NCI-H526 treated with DMSO at 0.1 percent for 48 hours (cell line): ENCODE measurements at places on chromosomes 12 and 14.

DNA sequence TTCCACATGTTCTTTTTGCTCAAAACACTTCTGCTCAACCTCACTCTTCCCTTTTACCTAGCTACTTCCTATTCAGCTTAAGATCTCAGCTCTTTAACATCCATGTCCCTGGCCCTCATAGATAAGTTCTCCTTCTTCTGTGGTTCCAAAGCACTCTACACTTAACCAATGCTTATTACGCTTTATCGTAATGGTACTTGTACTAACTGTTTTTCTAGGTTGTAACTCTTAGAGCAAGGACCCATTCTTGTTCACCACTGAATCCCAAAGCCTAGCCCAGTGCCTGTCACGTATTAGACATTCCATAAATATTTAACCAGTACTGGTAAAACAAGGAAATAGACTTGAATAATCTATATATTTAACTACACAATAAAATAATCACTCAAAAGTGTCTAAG lies 5.3 kb downstream of the SLC41A2 start:
- DNase-seq = no peak

DNA sequence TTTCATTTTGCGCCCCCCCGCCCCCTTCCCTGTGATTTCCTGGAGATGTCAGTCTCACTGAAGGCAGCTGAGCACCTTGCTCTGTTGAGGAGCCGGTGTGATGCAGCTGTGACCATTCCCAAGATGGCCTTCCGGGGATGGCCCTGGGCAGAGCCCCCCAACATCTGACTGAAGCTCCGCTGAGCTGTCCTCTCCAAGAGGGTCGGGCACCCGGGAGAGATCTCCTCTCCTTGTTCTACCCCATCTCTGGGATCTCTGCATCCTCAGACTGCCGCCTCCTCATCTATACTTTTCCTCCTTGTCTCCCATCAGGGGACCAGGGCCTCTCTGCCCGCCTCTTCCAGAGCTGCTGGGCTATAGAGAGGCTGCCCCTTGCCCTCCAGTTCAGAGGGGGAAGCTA lies 965 bp upstream of the SMOC1 start:
- no peak for DNase-seq

- DNase-seq = no peak
These were observed 35.3 kb upstream of the PPP1R13B start for GRCh38 chr14:103882503-103883262.

DNA sequence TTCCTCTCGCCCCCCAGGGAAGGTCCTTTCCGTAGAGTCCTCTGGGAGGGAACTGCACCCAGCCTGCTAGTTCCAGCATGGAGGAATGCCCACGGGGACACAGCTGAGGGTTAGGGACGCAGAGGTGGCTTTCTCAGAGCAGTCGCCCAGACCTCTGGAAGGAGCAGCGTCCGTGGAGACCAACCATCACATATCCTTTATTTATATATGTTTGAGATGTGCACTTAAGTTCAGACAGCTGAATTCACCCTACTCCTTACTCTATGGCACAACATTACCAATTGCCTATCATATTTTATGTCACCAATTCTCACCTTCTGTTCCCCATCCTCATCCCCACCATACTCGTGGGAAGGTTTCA lies 305.6 kb upstream of the DIO3 start:
- no peak for DNase-seq

DNA sequence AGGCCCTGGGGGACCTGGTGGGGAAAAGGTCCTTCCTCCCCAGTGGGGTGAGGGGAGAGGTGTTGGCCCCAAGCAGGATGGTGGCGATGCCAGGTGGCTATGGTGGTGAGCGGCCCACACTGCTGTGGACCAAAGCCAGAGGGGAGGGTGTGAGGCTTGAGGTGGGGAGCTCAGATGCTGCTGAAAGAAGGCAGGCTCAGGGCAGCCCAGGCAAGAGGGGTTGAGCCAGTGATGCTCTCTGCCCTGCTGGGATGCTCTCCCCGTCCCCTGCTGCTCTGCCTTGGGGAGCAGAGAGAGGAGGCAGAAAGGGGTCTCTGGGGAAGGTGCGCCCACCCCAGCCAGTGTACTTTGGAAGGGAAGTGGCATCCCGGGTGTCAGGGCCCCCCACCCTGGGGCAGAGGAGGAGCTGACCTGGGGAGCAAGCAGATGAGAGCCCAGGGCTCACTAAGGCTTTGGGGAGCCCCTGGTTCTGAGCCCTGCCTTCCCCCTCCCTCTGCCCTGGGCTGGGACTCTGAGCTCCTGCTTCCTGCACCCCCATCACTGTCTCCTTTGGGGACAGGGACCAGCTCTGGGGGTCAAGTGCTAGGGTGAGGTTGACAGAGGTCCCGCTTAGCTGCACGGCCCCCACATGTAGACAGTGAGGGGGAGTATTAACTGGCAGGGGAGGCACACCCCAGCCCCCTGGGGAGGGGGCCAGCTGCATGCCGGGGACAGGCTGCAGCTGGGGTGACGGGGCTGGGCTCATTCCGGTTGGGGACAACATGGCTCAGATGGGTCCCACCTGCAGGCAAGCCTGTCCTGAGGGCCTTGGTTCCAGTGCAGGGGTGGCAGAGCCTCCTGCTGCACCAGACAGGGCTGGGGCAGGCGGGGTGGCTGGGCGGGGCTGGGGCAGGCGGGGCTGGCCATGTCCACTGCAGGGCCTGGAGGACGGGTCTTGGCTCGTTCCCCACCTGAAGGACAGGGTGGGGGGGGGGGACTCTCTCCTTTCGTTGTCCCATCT lies 124.4 kb downstream of the KIF26A start:
- no peak for DNase-seq

GRCh38 chr12:128976120-128976738 lies 123.0 kb downstream of the GLT1D1 start:
- DNase-seq = no peak

GRCh38 chr12:30748147-30748546 lies 6.6 kb downstream of the CAPRIN2 start:
- no peak for DNase-seq

DNA sequence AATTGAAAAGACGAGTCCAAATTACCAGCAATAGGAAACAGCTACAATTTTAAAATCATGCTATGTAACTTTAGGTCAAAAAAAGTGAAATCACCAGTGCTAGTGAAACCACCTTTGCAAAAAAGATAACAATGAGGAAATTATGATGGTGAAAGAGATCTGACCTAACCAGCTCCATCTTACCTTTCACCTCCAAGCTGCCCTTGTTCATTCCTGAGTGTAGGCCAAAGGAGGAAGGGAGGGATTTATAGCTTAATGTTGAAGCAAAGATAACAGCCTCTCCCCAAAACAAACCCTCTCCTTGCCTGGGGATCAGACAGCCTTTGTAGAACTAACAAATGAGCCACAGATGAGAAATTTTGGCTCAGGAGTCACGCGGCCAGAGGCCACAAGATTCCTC lies 83.2 kb upstream of the EIF5 start:
- DNase-seq = no peak

DNA sequence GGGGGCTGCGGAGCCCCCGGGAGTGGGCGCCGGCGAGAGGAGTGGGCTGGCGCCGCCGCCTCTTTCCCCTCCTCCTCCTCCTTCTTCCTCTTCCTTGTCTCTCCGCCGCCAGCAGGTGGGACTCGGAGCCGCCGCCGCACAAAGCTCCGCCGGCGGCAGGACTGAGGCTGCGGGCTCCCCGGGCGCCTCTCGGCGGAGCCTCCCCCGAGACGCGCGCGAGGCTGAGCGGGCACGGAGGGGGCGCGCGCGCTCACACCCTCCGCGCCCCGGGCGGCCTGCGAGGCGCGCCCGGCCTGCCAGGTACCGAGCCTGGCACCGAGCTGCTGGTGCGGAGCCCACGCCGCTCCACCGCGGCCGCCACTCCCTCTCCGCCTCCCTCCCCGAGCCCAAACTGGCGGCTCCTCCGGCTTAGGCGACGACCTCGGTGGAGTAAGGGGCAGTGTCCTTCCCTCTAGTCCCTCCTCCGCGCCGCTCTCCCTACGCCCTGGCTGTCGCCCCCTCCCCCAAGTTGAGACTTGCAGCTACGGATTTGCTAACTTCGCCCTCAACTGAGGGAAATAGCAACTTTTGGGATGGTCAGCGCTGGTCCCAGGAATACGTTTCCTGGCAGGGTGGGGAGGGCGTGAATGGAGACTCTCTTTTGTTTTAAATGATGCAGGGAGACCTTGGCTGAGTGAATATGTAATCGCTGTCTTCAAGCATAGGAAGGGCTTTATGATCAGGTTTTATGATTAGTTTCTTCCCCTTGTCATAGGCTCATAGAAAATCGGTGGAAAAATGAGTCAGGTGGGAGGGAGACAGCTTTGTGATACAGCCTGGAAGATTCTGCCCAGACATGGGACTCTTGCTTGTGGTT lies 199.5 kb upstream of the CAND1 start:
- peak; percentile 25 for DNase-seq

- DNase-seq = no peak
These were observed 20.2 kb downstream of the HEATR5A start for GRCh38 chr14:31400031-31400638.

- no peak for DNase-seq
These were observed 229.6 kb downstream of the BCAT1 start for GRCh38 chr12:24719293-24719721.

DNA sequence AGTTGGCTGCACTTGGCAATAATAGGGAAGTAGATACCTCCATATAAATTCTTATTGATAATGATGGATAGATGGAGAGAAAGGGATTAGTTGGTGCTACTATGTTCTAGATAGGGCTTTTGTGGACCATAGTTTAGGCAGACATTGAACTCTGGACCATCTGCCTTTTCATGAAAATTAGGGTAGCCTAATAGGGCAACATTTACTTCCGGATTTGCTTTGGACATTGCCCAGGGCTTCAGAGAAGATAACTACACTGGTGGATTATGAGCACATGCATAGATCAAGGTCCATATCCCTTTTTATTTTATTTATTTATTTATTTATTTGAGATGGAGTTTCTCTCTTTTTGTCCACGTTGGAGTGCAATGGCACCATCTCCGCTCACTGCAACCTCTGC lies 70.5 kb downstream of the FIGNL2 start:
- DNase-seq = no peak

GRCh38 chr14:32304296-32304695 lies 24.8 kb upstream of the AKAP6 start:
- DNase-seq = no peak

- peak; percentile 88 for DNase-seq
These were observed 17.9 kb upstream of the CLEC7A start for GRCh38 chr12:10147714-10148403.

GRCh38 chr12:1384910-1385309 lies 209.5 kb downstream of the FBXL14 start:
- no peak for DNase-seq

- no peak for DNase-seq
These were observed 17.7 kb downstream of the SMIM41 start for GRCh38 chr12:52097045-52097666.

DNA sequence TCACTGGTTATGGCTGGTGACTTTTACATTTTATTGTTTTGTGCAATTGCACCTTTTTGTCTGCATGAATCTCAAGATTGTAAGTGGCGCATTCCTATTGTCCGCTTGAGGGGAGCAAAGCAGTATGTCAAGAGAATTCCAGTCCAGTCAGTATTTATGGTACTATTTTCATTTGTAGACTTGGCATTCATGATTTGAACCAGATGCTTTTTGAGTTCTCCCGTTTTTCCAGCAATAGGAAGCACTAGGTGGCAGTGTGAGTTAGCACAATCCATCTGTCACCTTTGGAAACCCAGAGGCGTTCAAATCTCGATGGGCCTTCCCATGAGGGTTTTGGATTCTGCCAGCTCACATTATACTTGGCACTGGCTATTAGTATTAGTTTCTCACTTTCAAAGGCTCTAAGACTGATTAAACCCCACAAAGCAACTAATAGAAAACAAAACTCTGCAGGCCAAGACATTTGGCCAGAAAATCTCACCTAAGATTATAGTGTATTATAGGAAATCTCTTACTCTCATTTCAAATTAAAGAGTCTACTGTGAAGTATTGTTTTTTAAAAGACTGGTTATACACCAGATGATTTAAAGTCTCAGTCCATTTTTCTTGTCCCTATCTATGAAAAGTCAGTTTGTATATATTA lies 2.2 kb downstream of the DACT1 start:
- peak; percentile 75 for DNase-seq

DNA sequence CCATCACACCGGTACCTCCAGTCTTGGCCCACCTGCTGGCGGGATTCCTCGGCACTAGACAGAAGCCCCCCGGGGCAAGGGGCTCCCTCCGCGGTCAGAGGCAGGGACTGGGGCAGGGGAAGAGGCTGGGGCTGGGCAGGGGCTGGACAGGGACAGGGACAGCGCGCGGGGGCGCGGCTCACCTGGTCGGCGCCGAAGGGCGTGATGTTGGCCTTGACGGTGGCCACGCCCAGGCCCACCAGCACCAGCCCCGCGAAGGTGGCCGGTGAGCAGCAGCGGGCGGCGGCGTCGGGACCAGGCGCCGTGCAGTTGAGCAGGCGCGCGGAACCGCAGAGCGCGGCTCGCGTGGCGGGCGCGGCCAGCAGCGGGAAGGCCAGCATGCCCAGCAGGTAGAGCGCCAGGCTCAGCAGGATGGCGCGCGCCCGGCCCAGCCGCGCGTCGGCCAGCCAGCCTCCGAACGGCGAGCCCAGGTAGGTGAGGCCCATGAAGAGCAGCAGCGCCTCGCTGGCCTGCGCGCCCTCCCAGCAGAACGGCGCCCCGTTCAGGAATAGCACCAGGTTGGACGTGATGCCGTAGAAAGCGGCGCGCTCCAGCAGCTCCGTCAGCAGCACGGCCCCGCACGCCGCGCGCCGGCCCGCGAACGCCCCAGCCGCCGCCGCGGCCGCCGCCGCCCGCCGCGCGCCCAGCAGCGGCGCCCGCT lies 392 bp downstream of the SLC15A4 start:
- peak; percentile 28 for DNase-seq

GRCh38 chr12:47889040-47889439 lies 15.8 kb downstream of the VDR start:
- DNase-seq = no peak

- DNase-seq = peak; percentile 49
These were observed 4.6 kb downstream of the CCDC197 start for GRCh38 chr14:94001501-94002396.

GRCh38 chr12:56751712-56752598 lies at the start of gene PRIM1:
Gene PRIM1 (minus strand): TSS chr12:56752323. CDS start chr12:56752298, 25 bp downstream.
- peak; percentile 83 for DNase-seq

DNA sequence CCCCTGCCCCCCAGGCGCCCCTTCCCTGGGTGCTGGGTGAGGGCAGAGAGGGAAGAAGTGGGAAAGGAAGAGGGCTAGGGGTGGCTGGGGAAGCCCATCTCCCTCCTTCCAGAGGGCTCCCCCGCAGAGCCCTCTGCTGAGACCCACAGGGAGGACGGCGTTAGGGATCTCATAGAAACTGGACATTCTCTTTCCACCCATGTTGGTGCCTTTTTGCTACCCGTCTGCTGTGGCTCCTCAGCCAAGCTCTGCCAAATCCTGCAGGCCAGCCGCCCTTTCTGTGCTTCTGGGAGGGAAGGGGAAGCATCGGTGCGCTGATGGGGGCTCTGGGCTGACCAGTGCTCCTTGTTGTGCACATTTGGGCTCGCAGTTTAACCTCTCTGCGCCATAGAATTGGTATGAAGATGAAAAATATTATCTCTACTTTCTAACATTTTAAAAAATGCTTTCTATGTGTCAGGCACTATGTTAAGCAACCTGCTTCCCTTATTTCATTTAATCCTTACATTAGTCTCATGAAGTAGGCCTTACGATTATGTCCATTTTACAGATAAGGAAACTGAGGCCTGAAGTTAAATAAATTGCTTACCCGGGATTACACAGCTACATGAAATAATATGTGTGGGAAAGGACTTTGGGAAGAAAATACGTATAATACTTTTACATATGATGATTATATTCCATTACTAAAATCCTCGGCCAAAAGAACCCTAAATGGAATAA lies 981 bp downstream of the SLC48A1 start:
- no peak for DNase-seq

GRCh38 chr12:12810553-12811021 lies 2.6 kb upstream of the DDX47 start:
- DNase-seq = no peak

- no peak for DNase-seq
These were observed 143.2 kb downstream of the ZFP36L1 start for GRCh38 chr14:68649476-68650189.
